Subcutaneous adipose tissue (tissue), 4 donors: ENCODE measurements at places on chromosomes 4 and X. TPM values are rescaled to one million over a fixed set of nuclear protein-coding genes. Genes with fewer than 3 reads are reported as not detected.

MAGEE2 gene
- not detected for total RNA-seq

RIBC1 gene
- total RNA-seq: not detected

ATP7A gene
- 6.4 TPM for total RNA-seq

TMEM31 gene
- total RNA-seq: not detected

FRAS1 gene
- total RNA-seq: 2.2 TPM

SUPT20HL1 gene
- not detected for total RNA-seq

PPBP gene
- total RNA-seq: not detected

PPP1R3F gene
- 7.5 TPM for total RNA-seq
